Stimulated activated CD4-positive, alpha-beta T cell treated with anti-CD3 and anti-CD28 coated beads, Interleukin-4, amount 100 ng/mL, for 1 hour (primary cell): ENCODE measurements at places on chromosomes 16 and 17.

DNA sequence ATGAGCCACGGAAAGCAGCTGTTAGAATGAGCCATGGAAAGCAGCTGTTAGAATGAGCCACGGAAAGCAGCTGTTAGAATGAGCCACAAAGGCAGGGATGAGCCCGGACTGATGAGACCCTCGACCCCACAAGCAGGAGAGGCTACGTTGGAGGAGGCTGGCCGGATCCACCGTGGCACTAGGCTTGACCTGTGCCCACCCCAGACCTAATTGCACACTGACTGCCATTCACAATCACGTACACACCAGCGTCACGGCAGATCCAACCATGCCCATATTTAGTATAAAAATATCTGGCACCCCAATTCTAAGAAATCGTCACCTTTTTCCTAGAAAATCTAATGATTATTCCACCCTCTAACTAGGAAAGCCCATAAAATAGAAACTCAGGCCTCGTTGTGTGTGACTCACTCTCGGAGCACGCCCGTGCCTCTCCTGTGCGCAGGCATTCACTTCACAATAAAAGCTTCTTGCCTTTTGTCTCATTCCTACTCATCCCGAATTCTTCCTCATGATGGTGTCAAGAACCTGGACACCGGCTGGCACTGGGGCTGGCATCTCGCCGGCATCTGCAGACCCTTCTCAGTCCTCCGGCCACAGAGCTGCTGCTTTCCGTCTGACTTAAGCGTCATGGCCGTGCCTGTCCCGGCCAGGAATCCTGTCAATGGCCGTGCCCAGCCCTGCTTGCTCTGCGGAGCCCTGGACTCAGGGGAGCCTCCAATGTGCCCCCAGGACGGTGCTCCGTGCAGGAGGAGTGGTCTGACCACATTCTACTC, 5.5 kb upstream of the SECTM1 start:
- DNase-seq = no peak

DNA sequence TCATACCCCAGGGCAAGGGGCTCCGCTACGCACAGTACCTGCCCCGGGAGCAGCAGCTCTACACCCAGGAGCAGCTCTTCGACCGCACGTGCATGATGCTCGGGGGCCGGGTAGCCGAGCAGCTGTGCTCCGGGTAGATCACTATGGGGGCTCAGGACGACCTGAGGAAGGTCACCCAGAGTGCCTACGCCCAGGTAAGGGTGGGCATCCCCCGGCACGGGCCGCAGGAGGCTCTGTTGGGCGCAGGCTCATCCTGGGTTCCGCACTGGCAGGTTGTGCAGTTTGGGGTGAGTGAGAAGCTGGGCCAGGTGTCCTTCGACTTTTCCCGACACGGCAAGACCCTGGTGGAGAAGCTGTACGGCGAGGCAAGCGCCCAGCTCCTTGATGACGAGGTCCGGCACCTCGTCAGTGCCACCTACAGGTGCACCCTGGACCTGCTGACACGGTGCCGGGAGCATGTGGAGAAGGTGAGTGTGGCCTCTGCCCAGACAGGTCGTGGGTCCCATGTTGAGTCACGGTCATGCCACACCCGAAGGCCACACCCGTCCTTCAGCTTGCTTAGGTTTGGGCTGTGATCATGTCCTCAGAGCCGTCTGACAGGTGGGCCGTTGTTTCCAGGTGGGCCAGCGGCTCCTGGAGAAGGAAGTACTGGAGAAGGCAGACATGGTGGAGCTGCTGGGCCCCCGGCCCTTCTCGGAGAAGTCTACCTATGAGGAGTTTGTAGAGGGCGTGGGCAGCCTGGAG, 19.3 kb downstream of the DBNDD1 start:
- DNase-seq = no peak

- no peak for DNase-seq
Measured at GRCh38 chr16:66621973-66622372, 17.5 kb downstream of the CMTM3 start.

- no peak for DNase-seq
Measured at GRCh38 chr16:55815320-55815719, 17.6 kb downstream of the CES1 start.

GRCh38 chr17:19714542-19715411, 1.6 kb downstream of the SLC47A2 start:
- no peak for DNase-seq

GRCh38 chr16:30677931-30678585, 19.8 kb downstream of the FBRS start:
- no peak for DNase-seq

DNA sequence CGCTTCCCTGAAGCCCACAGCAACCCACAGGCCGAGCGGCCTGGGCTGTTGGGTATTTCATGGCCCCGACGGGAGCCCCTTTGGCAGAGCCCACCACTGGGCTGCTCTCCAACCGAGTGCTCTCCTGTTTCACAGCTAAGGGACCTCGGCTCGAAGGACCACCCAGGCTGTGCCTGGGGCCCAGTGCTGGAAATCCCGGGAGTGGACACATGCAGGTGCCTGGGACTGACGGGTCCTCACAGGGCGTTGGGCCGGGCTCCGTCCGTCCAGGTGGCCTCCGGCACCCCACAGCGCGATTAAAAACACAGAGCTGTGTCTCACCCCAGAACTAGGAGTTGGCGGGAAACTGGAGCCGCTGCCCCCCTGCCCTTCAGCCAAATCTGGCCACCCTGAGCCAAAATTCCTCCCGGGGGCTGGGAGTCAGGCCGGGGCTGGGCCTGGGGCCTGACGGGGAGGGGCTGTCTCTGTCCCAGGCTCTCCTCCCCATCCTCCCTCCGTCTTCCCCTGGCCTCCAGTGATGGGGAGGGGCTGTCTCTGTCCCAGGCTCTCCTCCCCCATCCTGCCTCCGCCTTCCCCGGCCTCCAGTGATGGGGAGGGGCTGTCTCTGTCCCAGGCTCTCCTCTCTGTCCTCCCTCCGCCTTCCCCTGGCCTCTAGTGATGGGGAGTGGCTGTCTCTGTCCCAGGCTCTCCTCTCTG, 14.1 kb downstream of the UTS2R start:
- DNase-seq = no peak

GRCh38 chr17:82967268-82968032, 112.0 kb upstream of the METRNL start:
- DNase-seq = no peak

DNA sequence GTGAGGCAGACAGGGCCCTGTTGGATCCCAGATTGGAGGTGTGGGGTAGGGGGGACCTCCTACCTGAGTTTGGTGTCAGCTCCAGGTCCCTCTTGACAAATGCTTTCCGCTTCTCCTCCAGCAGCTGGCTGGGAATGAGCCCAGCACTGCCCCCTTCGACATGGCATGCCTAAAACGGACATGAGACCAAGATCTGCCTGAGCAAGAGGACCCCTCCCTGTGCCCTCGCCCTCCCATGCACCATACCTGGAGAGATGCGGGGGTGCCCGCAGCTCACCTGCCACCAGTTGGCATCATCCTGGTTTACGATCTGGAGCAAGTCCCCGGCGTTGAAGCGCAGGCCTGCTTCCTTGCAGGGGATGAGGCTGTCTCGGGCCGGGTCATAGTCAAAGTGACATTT, 26.2 kb downstream of the MPP2 start:
- no peak for DNase-seq

GRCh38 chr16:14292051-14292825, 221.1 kb downstream of the MRTFB start:
- DNase-seq = no peak

DNA sequence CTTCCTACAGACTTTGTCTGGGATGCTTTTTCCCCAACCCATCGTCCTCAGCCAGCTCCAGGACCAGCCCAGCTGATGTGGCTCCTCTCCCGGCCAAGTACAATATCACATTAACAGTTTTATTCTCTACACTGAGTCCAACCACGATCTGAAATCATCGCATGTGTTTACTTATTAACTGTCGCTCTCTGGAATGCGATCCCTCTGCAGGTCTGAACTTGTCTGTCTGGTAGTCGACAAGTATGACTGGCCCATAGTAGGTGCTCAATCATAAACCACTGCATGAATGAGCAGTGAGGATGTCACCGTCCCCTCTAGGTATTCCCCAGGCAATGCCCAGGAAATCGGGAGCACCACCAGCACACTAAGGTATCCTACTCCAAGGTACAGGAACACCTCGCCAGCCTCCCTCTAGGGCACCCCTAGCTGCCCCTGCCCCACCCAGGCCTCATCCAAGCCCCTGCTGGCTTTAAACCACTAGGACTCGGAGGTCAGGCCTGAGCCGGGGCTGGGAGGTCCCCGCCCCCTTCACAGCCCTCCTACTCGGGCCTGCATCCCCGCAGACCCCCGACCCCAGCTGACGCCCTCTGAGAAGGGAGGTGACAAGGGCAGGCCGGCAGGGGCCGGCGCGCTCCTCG, 27.7 kb downstream of the RTN4RL1 start:
- no peak for DNase-seq

- no peak for DNase-seq
Measured at GRCh38 chr17:83201206-83202001, 122.0 kb downstream of the METRNL start.

DNA sequence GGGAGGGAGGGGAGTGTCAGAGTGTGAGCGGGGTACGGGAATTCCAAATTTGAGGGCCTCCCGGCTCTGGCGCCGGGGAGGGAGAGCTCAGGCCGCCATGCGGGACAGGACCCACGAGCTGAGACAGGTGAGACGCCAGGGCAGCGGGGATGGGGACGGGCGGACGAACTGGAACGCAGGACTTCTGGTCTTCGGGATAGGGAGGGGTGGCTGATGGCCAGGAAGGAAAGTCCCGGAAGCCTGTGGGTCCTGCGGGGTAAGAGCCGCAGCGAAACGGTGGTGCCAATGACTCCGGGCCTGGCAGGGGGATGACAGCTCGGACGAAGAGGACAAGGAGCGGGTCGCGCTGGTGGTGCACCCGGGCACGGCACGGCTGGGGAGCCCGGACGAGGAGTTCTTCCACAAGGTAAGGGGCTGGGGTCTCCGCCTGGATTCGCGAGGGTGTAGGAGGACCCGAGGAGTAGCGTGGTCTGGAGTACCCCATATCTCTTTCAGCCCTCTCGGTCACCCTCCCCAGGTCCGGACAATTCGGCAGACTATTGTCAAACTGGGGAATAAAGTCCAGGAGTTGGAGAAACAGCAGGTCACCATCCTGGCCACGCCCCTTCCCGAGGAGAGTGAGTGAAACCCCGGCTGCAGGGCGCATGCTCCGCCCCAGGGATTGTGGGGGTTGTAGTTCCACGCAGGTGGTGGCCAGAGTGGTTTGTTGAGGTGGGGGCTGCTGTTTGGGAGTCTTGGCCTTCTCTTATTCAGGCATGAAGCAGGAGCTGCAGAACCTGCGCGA, 543 bp downstream of the STX4 start:
- peak; percentile 87 for DNase-seq

DNA sequence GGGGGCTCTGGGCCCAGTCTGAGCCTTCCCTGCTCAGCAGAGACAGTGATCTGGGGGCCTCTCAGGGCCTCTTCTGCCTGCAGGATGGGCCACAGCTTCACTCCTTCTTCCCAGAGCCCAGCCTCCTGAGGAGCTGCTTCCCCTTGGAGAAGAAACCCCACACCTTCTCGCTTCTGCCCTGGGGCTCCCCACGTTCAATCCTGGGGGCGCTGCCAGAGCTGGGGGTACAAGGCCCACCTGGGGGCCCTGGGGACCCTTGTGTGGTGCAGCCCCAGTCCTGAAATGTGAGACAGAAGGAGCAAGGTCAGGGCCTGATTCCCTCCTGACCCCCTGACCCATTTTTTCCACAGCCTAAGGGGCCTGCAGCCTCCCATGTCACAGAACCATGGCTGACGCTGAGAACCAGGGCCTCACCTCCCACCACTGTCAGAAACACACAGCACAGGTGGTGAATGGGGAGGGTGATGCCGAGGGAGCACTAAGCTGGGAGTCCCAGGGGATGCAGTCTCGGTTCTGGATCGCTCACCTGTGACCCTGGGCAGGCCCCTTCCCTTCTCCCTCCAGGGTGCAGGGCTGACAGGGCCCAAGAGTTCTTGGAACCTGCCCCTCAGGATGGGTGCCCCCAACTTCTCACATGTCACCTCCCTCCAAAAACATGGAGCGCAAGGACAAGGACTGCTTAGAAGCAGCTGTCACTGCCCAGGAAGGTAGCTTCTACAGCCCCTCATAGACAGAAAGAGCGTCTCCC, 21.6 kb upstream of the MPO start:
- no peak for DNase-seq

- no peak for DNase-seq
Measured at GRCh38 chr16:22353191-22353919, 21.1 kb downstream of the CDR2 start.

DNA sequence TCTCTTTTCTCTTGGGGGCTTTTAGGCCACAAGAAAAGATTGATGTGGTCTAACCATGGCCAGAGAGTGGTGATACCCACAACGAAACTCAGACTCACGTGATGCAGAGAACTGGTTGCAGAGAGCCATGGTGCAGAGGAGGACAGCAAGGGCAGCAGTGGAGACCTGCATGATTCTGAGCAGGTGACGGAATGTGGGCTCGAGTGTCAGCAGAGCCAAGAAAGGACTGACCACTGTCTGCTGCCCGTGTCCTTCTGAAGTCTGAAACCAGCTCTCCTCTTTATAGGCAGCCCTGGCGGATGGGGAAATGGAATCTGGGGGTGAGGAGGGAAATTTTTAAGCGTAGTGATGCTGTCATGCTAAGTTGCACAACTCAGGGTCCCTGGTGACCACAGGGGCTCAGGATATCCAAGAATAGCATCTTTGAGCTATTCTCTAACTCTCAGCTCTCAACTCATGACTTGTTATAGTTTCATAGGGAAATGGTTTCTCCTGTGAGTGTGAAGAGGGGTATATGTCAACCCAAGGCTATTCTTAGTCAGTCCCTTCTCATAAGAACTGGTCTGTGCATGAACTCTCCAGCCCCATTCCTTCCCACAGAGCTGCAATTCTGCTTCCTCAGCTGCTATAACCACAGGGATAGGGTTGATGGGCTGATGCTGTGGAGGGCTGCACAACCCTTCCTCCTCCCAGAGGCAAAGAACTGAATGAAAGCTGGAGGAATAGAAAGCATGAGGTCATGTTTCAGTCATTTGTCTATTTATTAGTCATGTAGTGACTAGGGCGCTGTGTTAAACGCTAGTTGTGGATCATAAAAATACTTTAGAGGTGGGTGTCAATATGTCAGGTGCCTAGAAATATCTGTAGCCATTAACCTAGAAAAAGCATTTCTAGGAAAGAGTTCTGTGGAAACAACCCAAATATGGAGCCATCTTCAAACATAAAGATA, at the start of gene CCL3:
Gene CCL3, minus strand, starts transcription at position 256 of the 949 bp plus-strand sequence. Its CDS starts 85 bp downstream, at position 171.
- no peak for DNase-seq

DNA sequence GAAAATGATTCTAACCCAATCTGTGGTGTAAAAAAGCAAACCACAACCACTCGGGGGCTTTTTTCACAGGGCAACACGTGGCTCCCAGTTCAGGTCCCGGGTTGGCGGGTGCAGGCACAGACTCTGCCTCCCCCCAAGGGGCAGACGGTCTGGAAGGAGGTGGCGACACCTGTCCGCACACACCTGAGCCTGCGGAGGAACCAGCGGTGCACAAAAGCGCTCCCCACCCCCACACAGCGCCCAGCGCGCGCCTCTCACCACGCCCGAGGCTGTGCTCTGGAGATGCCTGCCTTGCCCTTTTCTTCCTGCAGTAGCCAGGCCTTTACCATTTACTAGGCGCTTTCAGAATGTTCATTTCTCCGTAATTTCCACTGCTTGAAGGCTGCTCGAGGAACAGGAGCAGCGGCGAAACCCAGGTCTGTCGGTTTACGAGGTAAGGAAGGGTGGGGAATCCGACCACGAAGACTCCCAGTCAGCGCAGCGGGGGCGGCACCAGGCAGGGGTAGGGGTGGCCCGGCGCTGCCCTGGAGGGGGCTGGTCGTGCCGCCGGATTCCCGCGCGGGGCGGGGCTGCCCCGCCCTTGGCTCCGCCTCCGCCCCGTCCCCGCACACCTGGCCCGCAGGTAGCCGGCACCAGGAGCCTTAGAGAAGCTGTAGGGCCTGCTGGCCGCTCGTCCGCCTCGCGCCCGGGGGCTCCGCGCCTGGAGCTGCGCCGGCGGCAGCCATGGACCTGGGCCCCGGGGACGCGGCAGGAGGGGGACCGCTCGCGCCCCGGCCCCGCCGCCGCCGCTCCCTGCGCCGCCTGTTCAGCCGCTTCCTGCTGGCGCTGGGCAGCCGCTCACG, at the start of gene USP43:
Gene USP43, plus strand, starts transcription at position 608 of the 842 bp plus-strand sequence. Its CDS starts 116 bp downstream, at position 724.
- peak; percentile 17 for DNase-seq
